ENCODE measurements at places on chromosomes 3 and 15.

DNA sequence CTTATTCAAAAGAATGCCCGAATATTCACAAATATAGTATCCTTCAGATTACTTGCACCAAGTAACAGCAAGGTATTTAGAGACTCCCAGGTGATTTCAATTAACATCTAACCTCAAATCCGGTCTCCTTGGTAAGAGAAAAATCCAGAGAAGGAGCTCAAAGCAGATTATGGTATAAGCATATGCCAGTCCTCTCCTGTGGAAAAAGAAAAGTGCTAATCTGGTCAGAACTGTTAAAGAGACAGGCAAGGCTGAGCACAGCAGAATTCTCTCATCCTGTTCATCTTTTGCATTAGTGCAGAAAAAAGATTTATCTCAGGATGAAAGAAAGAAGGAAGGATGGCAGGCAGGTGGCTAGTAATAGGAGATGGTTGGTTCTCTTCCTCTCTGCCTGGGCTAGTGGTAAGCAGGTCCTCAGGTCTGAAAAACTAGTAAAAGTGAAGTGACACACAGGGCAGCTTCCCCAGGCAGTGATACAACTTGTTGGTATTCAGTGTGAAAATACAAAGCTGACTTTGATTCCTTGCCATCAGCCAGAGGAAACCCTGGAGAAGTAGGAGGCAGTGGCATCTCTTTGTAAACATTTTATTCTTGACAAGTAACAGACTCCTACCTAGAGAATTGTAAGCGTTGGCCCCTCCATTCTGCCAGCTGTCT lies 14.2 kb downstream of the ATXN7 start:
- DNase-seq = no peak

GRCh38 chr3:8069471-8069870 lies 432.2 kb upstream of the LMCD1 start:
- no peak for DNase-seq

DNA sequence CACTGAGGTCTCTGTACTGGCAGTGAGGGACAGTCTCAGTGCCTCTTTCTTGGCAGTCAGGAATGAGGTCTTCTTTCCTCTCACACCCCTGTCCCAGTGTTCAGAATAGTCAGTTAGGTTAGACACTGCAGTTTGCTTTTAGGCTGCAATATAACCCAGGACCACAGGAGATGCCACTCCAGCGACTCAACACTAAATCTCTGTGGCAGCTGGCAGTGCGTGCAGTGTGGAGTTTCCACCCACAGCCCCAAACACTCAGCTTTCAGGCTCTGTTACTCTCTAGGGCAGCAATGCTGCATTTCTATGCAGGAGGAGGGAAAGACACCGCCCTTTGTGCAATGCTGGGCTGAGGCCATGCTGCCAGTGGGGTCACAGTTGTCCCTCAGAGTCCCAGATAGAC lies 150.2 kb upstream of the SUCLG2 start:
- no peak for DNase-seq

GRCh38 chr3:46557814-46558183 lies 8.3 kb downstream of the LRRC2 start:
- no peak for DNase-seq

DNA sequence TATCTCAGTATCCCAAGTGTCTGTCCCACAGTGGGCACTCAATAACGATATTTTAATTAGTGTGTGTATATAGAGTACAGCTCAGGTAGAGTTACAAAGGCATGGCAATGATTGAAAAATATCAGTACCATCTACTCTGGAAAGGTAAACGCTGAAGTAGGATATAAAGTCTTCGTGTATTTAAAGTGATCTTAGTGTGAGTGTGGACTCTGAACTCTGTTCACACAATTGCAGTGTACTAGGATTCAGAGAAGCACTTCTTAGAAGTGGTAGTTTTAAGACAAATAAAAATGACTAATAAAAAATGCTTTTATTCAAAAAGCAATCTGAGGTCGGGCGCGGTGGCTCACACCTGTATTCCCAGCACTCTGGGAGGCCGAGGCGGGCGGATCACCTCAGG lies 62.9 kb upstream of the RAP2B start:
- DNase-seq = no peak

GRCh38 chr3:117278424-117279190 lies 569.0 kb downstream of the TUSC7 start:
- DNase-seq = no peak

- DNase-seq = no peak
Observed at GRCh38 chr3:31275038-31275572, 257.6 kb upstream of the STT3B start.

DNA sequence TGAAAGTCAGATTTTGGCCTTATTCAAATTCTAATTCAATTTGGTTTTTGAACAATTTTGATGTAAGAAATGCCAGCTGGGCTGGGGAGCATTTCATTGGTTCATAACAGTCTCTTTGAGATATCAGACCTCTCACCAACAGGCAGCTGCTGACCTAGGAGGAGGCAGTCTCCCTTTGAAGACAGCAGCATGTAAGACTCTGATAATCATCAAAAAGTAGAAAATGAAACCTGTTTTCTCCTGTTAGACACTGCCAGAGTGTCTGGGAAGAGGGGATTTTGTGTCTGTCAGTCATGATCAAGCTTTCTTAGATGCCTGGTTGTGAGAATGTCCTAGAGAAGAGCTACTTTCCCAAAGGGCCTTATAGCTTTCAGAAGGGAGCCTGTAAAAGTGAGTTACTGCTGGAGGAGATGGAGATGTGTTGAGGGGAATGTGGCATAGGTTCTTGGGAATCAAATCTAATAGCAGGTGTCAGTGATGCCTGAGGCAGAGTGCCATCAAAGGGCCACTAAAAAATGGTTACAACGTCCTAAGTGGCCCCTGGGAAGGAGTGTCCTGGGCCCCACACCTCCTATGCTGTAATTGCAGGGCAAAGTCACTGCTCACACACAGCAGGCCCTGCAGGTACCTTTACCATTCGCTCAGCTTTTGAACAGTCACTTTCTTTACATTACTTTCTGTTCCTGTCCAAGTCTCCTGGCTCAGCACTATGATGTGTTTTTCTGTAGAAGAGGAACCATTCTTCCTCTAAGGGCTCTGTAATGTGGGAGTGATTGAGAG lies 43.1 kb downstream of the FSTL1 start:
- DNase-seq = no peak

- no peak for DNase-seq
Observed at GRCh38 chr15:94206463-94207167, 24.7 kb upstream of the MCTP2 start.

DNA sequence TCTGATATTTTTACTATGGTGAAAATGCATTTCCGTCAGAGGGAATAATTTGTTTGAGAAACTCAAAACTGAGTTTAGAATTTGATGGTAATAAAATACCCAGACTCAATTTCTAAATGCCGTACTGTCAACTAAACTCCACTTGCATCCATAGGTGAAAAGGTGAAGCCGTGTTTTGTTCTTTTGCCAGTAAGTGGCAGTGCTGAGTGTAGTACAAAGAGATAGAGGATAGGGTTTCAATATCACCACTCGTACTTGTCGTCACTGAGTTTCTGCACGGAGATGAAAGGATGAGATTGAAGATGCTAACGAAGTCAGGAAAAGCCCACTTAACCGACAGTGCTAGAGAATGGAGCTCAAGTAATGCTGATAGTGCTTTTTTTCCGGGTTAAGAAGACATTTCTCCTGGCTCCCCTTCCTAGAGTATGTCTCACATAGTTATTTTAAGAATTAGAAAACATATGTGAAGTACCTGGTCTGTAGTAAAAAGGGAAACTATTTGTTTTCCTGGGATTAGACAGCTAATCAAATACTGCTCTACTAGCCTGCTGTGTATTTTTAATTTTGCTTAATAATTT lies 345.1 kb downstream of the IL5RA start:
- DNase-seq = peak; percentile 55

DNA sequence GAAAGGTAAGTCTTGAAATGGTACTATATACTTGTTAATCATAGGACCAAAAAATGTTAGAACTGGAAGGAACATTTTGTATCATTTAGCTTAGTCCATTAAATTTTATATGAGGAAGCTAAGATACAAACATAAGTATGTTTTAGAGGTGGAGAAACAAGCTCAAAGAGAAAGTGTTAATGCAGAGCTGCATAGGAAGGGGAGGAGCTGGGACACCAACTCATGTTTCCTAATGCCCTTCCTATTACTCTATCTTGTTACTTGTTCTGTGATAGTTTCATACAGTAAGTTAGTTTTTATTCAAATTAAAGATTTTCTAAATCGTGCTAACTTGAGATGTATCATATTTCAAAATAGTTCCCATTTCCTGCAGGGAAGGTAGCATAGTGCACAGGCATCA lies 7.4 kb downstream of the SLC35A5 start:
- DNase-seq = no peak

- peak; percentile 23 for DNase-seq
Observed at GRCh38 chr3:37308247-37308646, 133.9 kb upstream of the LRRFIP2 start.

DNA sequence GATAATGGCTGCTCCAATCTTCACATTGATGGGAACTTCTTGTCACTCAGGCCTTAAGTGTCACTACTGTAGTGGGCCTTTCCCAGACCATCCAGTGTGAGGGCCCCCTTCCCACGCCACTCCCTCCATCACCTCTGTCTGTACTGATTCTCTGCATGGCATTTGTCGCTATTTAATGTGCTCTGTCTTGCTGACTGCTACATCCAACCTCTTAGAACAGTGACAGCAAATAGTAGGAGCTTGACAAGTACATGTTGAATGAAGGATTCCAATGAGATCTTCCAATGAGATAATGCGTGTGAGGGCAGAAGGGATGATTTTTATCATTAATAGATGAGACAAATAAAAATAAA lies 5.6 kb upstream of the CCR9 start:
- no peak for DNase-seq

DNA sequence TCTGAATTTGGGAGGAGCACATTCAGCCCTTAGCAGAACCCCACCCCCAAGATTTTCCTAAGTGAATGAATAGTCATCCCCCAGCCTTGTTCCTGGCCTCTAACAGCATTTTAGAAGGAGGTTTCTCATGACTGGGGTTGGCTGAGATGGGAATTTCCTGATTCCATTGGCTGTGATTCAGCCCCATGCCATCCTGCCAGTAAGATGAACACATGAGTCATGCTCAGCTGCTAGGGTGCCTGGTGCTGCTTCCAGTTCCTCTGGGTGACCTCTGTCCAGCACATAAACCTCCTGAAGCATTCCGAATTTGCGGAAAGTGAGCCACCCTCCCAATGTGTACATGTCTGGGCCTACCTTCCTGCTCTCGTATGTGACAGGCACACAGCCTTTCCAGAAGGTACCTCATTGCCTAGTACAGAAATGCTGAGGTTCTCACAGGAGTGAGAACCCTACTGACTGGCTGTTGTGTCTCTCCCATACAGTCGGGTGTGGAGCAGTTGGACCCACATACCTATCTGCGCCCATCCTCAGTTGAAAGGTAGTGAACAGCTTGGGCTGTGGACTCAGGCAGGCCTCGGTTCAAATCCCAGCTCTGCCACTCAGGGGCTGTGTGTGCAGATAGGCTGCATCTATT lies 91.7 kb downstream of the APBA2 start:
- DNase-seq = no peak

GRCh38 chr3:111324645-111325044 lies 217.4 kb upstream of the CD96 start:
- DNase-seq = no peak

DNA sequence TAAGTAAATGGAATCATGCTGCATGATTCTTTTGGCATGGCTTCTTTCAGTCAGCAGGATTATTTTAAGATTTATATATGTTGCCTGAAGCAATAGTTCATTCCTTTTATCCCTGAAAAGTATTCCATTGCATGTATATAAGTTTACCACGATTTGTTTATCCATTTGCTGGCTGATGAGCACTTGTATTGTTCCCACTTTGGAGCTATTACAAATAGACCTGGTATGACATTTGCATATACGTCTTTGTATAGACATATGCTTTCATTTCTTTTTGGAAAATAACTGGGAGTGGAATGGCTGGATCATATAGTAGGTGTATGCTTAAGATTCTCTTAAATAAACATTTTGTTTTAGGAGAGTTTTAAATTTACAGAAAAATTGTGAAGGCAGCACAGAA lies 79.3 kb upstream of the CBLB start:
- DNase-seq = no peak

DNA sequence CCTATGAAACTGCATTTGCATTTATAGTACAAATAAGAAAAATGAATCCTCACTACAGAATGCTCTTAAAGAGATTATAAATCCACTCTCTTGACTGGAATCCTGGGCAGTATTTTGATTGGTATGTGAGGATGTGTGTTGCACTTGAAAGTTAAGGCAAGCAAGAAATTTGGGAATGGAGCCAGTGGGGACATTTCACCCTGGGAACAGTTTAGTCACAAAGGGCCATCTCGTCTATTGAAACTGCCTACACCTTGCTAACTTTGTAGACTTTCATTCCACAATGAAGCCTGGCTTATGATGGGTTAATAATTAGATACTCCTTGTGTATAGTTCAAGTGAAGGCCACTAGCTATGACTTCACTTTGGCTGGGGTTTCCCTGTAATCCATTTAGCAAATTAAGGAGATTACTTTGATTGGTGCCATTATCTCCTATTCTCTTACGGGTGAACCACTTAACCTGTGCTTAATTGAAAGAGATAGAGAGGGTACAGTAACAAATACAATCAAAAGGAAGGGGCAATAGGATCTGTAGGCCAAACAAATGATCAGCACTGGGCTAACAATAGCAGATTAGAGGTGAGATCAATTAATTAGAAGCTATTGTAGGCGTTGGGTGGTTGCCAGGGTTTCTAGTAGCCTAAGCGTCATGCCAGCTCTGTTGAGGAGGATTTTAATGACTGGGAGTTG lies 146.9 kb upstream of the RARB start:
- no peak for DNase-seq

GRCh38 chr3:114660124-114660523 lies 366.3 kb downstream of the TIGIT start:
- no peak for DNase-seq

DNA sequence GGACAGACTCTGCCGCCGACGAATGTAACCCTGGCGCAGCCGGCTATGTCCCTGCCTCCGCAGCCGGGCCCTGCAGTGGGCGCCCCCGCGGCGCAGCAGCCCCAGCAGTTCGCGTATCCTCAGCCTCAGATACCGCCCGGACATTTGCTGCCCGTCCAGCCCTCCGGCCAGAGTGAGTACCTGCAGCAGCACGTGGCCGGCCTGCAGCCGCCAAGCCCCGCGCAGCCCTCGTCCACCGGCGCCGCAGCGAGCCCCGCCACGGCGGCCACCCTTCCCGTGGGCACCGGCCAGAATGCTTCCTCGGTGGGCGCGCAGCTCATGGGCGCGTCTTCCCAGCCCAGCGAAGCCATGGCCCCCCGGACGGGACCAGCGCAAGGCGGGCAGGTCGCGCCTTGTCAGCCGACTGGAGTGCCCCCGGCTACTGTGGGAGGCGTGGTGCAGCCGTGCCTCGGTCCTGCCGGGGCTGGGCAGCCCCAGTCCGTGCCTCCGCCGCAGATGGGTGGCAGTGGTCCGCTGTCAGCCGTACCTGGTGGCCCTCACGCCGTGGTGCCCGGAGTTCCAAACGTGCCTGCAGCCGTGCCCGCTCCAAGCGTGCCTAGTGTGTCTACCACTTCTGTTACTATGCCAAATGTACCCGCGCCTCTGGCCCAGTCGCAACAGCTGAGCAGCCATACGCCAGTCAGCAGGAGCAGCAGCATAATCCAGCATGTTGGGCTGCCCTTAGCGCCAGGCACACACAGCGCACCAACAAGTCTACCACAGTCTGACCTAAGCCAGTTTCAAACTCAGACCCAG lies 2.4 kb downstream of the TSC22D2 start:
- peak; percentile 41 for DNase-seq

- no peak for DNase-seq
Observed at GRCh38 chr3:42473083-42473932, 29.1 kb upstream of the VIPR1 start.
